Spinal cord (tissue), 10 donors: ENCODE measurements at places on chromosomes 12 and 14.

- DNase-seq, result no peak
Observed at GRCh38 chr12:52796839-52797528, 1.1 kb upstream of the KRT3 start.

- no peak for DNase-seq
Observed at GRCh38 chr14:56724013-56724412, 86.3 kb downstream of the OTX2 start.

DNA sequence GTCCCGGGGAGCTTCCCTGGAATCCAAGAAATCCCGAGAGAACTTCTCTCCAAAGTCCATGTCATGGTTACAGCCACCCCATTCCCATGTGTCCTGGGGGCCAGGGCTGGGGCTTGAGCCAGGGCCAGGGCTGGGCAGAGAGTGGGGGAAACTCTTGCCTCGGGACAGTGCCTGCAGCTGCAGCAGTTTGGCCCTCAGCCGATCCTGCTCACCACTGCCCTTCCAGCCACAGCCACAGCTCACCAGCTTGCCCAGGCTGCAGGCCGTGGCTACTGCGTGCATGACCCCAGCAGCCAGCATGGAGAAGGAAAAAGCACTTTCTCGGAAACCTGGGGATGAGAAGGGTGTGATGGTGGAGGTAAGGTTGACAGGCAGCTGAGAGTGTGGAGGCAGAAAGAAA lies 3.5 kb downstream of the WNT10B start:
- DNase-seq, result no peak

DNA sequence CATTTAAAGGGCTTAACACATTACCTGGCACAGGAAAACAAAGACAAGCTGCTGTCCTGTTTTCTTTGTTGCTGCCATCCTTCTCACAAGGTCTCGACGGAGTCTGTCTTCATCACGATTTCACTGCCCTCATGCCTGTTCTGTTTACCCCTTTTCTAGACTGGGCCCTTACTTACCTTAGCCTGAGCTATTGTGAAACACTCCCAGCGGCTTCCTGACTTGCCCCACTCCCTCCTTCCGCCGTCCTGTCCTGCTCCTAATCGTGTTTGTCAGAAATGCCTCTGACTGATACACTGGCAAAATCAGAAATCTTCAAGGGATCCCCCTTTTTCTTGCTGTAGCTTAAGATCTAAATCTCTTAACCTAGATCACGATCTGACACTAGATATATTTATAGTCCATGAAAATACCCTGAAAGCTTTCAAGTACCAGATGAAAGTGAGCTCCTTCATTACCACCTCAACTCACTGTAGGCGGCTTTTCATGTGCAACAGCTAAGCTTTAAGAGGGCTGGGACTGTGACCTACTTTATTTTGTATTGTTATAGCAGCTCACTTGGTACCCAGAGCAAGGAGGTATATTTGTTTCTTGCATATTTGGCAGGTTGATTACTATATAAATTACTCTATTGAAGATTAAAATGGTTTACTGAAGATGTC lies 32.1 kb downstream of the TECPR2 start:
- no peak for DNase-seq

DNA sequence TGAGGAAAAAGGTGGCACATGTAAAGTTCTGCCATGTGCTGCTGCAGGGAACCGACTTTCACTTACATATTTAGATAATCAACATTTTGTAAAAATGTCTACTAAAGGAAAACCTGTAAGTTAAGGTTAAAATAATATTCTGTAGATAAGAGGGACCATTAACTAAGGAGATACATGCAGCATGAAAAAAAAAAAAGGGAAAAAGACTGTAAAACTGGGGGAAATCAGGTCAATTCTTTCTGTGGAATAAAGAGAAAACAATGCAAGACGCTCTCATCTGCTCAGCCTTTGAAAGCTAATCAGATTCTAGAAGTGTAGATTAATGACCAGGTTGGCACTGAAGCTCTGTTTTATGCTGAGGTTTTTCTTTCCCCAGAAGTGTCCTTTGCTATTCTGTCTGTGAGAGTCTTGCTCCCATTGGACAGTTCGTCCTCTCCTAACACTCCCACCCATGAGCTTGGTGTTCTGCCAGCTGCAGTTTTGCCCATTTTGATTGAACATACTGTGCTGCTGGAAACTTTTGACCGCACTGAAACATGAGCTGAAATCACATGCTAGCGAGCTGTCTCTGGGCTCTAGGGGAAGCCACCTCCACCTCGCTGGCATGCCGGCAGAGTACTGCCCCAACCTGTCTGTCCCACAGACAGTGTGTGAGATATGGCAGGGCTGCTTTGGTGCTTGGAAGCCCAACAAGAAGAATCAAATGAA lies 39.7 kb downstream of the PPTC7 start:
- no peak for DNase-seq

DNA sequence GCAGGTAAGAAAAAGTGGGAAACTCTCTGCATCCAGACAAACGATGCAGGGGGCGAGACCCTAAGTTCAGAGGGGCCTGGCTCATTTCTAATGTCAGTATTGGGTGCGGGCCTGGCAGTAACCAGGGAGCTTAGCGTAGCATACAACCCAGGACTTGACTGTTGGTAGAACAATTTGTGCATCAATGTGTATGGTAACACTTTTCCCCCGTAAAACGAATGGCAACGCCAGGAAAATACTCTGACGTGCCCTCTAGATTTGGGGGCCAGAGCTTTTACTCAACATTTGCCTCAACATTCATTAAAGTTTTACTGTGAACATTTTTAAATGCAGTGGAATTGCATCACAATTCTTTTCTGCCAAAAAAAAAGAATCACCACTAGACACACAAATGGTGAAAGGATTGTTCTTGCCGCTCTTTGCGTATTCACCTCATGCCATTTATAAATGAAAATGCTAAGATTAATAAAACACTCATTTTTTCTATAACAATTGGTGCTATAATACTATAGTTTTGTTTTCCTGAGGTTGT lies 867 bp downstream of the RHOJ start:
- DNase-seq, result no peak

- peak; percentile 56 for DNase-seq
Observed at GRCh38 chr12:22729957-22730443, 105.0 kb downstream of the ETNK1 start.

- DNase-seq, result no peak
Observed at GRCh38 chr14:82421286-82421685, 887.6 kb upstream of the SEL1L start.

GRCh38 chr14:57937676-57938075 lies 71.8 kb upstream of the SLC35F4 start:
- no peak for DNase-seq

DNA sequence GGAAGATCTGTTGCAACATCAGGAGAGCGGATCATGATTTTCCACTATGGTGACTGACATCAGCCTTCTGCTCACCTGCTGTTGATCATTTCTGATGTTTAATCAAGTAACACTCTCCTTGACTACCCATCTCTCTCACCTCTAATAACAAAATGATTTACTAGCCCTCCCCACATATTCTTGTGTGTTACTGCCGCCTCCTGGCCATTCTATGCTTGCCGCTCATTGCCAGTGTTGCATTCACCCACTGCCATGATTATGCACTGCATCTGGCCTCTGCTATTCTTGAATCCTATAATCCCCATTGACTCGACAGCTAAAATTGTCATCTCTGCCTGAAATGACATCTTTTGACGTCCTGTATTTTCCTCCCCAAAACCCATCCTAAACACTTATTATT lies 113.8 kb downstream of the RERGL start:
- no peak for DNase-seq

DNA sequence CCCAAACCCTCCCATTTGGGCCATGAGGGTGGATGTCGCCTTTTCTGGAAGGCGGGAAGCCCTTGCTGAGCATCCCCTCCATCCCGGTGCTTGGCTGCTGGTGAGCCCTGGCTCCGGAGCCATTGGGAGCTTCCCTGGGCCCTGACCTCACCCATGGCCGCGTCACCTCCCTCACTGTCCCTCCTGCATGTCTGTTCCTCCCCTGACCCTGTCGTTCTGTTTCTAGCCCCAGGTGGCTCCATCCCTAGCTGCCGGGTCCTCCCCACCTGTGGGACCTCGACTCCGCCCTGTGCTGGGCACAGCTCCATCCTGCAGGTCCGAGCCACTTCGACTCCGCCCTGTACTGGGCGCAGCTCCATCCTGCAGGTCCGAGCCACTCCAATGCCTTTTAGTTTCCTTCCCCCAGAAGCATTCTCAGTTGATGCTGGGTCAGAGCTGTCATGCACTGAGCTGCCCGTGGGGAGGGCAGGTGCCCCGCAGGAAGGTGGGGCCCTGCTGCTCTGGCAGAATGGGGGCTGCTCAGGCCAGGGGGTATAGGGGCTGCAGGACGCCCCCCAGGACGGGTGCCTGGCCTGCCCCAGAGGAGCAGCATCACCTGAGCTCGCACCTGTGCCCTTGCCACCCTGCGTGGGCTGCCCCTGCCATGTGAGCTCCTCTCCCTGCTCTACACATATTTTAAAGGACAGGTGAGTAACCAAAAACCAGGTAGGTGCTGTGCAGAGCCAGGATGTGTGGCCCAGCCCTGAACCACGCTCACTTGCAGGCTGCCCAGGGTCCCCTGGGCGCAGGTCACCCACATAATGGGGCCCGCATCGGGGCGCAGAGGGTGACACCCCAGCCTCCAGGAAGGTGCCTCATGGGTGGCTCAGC lies 19.0 kb downstream of the NOC4L start:
- no peak for DNase-seq

- no peak for DNase-seq
Observed at GRCh38 chr14:97027256-97027999, 230.2 kb downstream of the VRK1 start.

DNA sequence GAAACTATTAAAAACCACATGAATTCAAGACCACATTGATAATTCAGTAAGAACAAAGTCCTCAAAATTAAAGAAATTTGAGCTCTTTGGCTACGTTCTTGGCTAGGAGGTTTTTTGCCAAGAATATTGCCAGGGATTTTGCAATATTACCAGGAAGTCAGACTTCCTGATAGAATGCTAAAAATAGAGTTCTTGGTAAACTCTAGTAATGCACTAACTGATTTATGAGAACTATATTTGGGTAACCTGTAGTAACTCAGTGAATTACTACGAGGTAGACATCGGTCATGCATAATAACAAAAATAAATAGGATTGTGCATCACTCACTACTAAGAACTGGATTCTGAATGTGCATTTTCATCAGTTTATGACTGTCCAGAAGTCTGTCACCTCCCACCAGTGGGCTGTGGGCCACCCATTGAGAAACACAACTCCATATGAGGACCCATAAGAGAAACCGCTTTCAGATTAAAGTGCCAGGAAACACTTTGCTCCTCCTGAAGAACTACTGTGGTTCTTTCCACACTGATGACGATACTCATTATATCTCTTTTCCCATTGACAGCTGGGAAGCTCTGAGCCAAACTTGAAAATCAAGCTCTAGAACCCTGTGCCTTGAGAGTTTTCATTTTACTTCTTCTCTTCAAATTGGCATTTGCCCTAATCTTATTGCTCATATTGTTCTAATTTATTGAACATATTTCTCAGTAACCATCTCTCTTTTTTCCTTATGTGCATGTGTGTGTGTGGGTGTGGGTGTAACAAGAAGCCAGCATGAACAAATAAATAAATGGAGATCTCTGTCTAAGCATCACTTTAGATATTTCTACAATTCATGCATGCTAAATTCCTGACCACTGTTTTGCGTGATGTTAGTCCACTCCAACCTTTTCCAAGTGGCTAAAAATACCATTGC lies 116.6 kb downstream of the BCL11B start:
- DNase-seq, result no peak

- DNase-seq, result no peak
Observed at GRCh38 chr14:85596562-85596961, 66.6 kb downstream of the FLRT2 start.

DNA sequence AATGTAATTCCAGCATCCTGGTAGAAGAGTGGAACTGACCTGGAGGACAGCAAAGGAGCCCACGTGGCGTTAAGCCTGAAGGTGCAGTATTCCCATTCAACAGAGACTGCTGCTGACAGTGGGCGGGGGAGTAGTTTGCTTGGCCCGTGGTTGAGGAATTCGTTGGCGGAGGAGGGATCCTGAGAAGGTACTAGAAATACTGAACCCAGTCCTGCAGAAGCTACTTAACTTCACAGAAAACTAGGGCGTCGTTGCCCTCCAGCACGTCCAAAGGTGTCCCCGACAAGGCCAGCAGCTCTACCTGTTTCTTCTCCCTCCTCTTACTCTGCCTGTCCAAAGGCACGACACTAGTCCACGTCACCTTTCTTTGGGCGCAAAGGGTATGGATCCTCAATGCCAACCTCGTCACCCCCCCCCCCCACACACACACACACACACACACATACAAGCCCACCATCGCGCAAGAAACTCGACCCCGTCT lies 303 bp downstream of the PUS7L start:
- peak; percentile 19 for DNase-seq

DNA sequence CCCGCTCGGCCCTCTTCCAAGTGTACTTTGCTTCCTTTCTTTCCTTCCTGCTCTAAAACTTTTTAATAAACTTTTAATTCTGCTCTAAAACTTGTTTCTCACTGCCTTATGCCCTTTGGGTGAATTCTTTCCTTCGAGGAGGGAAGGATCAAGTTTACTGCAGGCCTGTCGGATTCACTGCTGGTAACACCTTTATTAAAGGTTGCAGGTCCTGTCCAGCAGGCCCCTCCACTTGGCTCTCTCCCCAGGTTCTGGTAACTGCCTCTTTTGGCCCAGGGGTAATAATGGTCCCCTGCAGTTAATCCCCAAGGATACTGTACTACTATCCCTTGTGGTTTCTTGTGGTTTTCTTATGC lies 152.7 kb upstream of the EEA1 start:
- DNase-seq, result no peak

DNA sequence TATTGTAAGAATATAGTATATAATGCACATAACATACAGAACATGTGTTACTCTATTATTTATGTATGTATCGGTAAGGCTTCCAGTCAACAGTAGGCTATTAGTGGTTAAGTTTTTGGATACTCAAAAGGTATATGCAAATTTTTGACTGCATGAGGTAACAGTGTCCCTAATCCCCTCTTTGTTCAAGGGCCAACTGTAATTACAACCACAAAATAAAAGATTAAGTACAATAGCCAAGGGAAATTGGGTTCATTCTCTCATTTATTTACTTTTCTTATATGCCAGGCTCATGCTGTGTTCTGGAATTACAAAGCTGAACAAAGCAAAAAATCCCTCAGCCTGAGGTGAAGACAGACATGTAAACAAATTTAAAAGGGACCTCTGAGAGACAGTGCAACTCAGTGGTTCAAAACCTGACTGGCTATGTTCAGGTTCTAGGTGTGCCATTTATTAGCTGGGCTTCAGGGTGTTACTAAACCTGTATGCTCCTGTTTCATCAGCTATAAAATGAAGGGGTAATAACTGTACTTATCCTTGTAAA lies 43.4 kb upstream of the TSPAN8 start:
- DNase-seq, result no peak

DNA sequence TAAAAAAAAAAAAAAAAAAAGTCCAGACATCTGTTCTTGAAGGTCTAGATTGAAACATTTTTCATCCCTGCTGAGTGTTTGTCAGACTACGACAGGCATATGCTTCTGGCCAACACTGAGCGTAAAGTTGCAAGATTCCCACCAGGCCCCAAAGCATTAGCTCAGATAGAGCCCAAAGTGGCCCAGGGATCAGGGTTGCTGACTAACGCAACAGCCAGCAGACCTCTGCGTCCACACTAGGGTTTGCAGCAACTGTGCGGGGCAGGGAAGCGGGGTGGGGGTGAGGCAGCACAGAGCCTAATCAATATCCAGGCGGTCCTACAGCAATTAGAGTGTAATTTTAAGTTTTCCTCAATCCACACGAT lies 55.7 kb downstream of the SSH1 start:
- no peak for DNase-seq
